CD4-positive, alpha-beta T cell treated with Interleukin-6 for 4 hours (primary cell): ENCODE measurements at places on chromosomes 3 and 15.

- no peak for DNase-seq
These were observed 29.8 kb downstream of the CCR3 start for GRCh38 chr3:46272028-46272451.

GRCh38 chr3:102573483-102574028 is 138.7 kb downstream of the ZPLD1 start:
- DNase-seq: no peak

DNA sequence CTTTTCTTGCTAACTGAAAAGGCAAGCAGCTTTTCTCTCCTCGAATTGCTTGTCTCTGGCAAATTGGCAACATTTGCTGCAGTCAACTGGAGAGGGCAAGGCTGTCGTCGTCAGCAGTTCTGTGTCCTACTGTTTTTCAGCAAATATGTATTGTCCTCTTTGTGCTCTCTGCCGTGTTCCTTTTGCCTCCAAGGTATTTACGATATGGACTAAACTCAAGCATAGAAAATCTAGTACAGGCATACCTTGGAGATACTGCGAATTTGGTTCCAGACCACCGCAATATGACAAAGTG is 558 bp upstream of the SLC30A4 start:
- no peak for DNase-seq

DNA sequence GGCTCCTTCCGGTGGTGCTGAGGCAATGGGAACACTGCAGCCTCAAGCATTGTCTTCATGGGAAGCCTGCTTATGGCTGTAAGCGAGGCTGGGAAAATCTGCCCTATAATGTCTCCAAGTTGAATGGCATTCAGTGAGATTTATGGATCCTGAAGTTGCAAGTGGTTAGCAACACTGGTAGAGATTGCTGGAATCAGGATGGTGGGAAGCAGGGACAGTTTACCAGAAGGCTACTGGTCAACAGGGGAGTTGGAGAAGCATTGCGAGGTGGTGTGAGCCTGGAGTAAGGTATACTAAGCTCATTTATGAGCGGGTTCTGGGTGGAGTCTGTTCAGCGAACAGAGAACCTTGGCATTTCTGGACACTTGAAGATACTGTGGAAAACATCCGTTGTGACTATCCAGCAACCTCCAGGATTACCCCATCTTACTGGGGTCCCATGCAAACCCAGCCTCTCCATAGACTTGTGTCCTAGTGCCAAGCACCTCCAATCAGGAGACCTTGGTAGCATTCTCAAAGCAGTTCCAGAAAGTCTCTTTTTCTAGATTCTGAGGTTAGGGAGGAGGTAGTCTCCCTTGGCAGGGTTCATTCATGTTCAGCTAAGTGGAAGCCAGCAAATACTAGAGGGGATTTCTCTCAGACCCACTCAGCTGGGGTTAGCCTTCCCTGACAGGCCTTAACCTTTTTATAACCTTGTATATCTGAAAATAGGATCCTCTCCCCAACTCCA is 7.3 kb downstream of the RPSA start:
- DNase-seq: no peak

GRCh38 chr3:115384381-115384780 is 237.3 kb upstream of the ZBTB20 start:
- DNase-seq: no peak

DNA sequence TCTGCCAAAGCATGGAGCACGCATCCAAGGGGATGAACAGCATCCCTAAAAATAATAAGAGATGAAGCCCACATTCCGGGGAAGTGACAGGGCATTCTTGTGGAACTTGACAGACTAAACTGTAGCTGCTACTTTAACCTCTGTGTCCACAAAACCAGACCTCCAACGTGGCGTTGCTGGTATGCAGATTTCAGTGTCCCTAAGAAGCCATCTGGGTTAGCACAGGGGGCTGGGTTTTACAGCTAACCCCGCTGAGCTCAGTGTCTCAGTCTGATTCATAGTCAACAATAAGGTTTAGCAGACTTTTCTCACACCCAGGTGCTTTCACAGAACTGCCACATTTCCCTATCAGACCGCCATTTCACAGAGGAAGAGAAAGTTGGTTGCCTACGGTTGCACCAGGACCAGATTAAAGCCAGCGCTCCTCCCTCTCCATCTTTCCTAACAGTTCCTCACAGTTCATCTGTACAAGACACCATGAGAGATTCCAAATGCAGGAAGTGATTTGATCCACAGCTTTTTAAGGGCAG is 61.6 kb upstream of the CTDSPL start:
- no peak for DNase-seq

DNA sequence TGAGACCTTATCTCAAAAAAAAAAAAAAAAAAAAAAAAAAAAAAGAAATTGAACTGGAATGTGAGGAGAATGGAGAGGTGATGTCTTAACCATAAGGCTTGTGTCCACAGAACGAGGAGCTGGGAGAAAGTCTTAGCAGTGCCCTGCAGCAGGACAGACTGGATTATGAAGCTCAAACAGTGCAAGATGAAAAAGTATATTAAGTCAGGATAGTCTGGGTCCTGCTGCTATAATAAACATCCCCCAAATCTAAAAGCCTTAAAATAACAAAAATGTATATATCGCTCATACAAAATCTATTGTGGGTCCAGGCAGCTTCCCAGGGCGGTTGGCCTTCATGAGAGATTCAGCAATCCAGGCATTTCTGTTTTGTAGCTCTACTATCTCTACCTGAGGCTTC is 175.5 kb downstream of the RAB11A start:
- DNase-seq: no peak

DNA sequence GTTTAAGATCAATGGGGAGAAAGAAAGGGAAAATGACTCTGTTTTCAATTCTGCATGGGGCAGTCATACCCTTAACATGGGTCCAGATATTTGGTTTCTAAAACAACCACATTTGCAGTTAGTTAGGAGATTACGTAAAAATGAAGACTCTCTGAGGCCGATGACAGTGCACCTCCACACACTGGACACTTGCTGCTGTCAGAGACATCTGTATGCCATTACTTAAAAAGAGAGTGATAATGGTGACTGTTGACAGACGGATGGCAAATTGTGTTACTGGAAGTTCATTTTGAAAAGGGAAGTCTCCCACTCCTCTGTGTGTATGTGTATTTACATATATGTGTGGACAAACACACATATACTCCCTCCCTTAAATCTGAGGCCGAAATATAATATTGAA is 304.5 kb upstream of the SEMA6D start:
- no peak for DNase-seq

DNA sequence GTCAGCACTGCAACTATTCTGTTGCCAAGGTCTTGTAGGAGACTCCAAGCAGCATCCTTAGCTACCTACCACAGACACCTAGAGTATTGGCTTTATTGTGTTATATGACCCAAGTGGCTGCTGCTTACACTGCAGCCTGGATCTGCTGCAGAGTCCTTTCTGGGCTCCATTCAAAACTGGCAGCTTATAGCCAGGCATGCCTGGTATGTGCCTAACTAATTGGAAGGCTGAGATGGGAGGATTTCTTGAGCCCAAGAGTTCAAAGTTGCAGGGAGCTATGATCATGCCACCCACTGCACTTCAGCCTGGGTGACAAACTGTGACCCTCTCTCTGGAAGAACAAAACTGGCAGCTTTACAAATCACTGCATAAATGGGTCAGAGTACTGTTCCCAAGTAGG is 8.6 kb downstream of the NDUFB4 start:
- no peak for DNase-seq

DNA sequence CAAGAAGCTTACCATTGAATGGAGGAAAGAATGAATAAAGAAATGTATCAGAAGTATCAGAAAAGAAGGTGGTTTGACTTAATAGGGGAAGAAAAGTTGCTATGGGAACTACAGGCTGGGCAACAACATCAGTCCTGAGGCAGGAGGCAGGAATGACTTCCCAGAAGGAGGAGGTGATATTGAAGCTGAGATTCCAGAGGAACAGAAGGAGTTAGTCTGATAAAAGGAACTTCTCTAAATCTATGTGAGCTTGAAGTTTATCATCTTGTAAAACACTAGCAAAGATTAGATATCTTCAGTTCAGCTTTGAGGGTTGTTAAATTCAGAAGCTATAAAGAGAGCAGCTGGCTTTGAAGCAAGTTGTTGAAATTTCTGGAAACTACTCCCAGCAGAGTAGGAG is 213.3 kb upstream of the THRB start:
- no peak for DNase-seq

DNA sequence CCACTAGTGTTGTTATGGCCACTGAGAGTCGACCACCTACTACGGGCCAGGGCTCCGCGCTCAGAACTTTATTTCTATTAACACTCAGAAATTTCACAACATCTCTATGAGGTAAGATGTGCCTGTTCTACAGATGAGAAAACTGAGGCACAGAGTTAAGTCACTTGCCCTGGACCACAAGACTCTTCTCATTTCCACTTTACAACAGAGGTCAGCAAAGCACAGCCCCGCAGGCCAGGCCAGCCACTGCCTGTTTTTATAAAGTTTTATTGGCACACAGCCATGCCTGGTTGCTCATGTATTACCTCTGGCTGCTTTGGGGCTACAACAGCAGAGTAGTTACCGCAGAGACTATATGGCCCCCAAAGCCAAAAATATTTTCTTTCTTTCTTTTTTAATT is 503.6 kb downstream of the SHQ1 start:
- DNase-seq: no peak

DNA sequence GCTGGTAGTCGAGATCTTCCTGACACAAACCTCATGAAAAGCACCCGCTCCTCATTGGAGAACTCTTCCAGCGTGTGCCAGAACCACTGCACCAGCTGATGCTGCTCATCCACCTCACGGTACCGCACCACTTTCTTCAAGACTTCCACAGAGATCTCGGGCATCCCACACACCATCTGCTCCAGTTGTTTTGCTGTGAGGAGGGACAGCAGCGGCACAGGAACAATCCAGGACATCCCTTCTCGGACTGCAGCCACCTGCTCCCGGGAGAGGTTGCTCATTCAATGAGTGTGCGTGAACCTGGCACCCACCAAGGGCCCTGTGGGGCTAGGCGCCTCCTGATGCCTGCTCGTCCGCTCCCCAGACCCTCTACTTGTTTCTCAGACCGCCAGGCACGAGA is 15.1 kb downstream of the FBXL22 start:
- DNase-seq: no peak

DNA sequence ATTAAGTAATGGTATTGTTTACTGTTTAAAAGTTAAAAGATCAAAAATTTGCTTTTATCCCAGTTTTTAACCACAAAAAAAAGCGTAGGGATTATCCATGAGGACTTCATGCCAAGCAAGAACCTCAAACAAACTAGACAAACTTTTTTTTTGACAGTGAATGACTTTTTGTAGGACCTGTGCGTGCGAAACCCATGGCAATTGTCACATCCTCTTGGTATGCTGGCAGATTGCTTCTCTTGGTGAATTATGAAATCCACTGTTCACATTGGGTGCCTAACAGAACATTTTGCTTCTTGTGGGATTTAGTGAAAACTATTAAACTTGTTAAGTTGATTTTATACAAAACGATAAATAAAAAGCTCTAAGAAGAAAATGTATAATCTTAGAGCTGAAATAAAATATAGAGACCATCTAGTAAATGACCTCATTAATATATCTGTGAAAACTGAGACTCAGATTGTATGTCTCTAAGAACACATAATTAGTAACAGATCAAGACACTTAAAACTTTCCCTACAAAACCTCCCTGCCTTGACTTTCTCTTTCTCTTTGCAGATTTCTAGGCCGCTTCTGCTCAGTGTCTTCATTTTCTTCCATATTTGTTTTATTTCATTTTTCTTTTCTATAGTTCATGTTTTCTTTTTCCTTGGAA is 87.3 kb upstream of the CGNL1 start:
- no peak for DNase-seq

- no peak for DNase-seq
These were observed 32.7 kb upstream of the ZBTB38 start for GRCh38 chr3:141335531-141336061.

DNA sequence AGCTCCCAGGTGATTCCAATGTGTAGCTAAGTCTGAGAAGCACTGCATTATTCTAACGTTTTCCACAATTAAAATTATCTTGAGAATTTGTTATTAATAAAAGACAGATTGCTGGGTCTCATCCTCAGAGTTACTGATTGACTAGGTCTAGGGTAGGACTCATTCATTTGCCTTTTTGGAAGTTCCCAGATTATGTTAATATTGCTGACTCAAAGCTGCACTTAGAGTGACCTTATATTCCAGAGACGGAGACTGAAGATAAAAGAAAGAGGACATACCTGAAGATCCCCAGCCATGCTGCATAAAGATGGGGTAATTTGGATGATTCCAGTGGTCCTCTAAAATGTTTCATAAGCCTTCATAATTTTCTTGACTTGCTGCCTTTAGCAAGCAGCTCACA is 81.8 kb downstream of the PLSCR2 start:
- no peak for DNase-seq

GRCh38 chr15:94793641-94794040 is 562.3 kb downstream of the MCTP2 start:
- no peak for DNase-seq

- DNase-seq: no peak
These were observed 685.7 kb downstream of the MECOM start for GRCh38 chr3:168977716-168978374.

DNA sequence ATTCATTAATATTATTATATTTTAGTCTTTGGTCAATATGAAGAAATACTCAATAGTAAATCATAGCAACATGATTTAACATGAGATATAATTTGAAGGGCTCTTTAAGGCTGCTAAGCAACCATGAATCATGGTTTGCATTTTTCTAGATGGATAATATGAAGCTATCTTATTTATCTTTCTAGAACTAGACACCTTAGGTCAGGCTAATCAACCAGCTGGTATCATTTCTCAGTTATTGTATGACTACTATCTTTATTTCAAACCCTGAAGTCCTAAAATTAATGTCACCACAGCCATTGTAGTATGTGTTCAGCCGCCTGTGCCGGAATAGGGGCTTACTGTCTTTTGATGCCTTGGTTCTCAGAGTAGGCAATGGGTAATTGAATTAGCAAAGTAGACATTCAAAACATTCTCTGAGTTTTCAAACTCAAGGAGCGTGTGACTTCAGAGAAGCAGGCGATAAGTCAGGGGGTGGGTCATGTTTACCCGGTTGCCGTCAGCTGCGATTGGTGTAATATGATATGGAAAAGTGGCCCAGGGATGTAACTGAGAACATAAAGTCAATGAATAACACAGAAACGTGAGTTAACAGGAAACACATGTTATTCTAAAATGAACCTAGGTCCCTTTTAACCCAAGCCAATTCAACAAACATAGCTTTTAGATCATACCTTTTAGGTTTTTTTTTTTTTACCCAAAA is 93.4 kb upstream of the CTDSPL start:
- DNase-seq: no peak
